A172 (cell line): ENCODE measurements at places on chromosomes 1 and 21.

DNA sequence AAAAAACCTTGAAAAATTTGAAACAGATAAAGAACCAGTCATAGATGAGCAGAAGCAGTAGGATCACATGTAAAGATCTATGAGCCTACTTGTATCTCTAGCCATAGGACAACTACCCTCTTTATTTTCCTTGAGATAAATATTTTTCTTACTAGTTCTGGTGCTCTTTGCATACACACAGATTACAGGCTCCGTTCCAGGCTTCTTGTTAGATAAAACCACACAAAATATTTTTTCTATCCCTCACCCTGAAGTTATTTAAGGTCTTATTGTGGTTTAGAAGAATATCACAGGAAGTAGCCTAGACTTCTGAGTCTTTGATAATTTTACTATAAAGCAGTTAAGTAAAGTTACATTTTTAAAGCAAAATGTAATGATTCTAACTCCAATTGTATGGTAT lies 512.2 kb downstream of the NEGR1 start:
- peak; percentile 4 for DNase-seq

GRCh38 chr1:159079525-159079924 lies 3.0 kb upstream of the AIM2 start:
- peak; percentile 3 for DNase-seq

GRCh38 chr1:48190881-48191280 lies 31.6 kb upstream of the SLC5A9 start:
- no peak for DNase-seq

DNA sequence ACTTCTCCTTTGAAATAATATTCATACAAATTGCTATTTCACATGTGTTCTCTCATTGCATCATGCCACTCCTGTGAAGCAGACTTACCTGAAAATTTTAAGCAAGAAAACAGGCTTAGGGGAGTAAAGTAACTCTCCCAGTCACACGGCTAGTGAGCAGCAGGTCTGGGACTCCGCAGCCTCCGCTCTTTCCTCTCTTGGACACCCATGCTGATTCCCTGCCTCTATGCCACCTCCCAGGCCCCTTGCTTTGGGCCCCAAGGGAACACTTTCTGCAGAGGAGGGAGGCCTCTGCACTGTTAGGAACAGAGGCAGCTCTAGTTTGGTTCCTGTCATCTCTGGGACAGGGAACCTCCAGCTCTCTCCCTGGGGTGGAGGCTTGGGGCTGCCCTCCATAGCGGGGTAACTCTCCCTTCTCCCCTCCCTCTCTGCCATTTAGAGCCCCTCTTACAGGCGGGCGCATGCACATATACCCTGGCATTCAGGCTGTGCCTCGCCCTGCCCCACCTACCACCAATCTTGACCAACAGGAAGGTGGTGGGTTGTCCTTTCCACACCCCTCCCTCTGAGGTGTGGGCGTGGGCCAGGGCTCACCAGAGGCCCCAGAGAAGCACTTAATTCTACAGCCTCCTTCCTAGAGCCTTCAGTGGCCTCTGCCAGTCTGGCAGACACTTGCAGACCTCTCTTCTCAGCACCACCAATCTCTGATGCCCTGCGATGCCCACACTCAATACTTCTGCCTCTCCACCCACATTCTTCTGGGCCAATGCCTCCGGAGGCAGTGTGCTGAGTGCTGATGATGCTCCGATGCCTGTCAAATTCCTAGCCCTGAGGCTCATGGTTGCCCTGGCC lies at the start of gene RXFP4:
Gene RXFP4, plus strand, starts transcription at position 646 of the 852 bp plus-strand sequence. Its CDS starts 72 bp downstream, at position 718.
- DNase-seq, result peak; percentile 87

DNA sequence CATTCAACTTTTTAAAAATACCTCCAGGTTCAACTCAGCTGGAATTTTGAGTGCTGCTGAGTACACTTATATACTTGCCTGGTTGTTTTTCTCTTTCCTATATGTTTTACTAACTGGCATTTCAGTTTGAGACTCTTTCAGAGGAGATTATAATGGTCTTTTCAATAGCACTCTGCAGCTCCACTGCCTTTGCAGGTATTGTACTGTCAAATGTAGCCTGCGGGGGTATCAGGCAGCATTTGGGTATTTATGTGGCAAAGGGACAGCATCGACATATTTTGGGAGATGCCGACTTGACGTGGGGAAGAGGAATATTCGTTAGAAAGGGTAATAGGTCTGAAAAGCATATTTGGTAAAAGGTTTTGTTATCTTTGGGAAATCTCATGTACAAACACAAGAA lies 11.1 kb upstream of the TGFBR3 start:
- no peak for DNase-seq

- peak; percentile 57 for DNase-seq
Measured at GRCh38 chr1:66436378-66437135, 97.4 kb upstream of the SGIP1 start.

GRCh38 chr1:227793948-227794816 lies 21.3 kb upstream of the PRSS38 start:
- DNase-seq, result peak; percentile 69

DNA sequence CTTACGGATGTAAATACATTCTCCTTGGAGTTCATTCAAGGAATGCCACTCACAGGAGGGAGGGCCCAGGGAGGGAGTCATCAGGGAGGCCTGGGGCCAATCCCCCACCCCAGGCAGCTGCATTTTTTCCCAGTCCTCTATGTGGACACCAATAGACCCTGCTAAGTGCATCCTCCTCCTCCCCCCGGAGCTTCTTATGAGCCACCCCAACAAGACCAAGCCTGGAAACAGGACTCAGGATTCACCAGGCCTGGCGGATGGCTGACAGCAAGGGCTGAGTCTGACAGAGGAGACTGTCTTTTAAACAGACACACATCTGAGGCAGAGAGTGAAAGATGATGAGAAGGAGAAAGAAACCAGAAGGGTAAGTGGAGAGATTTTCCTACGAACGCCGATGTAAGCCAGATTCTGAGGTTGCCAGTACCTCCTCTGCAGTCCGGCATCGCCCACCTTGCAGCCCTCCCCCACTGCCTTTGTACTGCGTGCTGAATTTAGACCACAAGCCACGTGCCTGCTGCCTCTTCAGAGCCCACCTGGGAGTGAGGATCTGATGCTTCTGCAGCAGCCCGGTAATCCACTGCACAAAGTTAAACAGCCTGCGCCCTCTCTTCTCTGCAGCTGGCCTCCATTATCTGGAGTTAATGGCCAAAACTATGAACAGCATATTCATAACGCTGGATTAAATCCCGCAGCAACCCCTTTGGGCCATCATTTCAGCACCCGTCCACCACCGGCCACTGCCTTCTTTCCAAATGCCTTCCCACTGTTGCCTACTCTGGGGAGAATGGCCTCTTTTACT lies 17.6 kb upstream of the SFPQ start:
- no peak for DNase-seq

- DNase-seq, result peak; percentile 57
Measured at GRCh38 chr1:172167796-172168596, 252.5 kb upstream of the C1orf105 start.

DNA sequence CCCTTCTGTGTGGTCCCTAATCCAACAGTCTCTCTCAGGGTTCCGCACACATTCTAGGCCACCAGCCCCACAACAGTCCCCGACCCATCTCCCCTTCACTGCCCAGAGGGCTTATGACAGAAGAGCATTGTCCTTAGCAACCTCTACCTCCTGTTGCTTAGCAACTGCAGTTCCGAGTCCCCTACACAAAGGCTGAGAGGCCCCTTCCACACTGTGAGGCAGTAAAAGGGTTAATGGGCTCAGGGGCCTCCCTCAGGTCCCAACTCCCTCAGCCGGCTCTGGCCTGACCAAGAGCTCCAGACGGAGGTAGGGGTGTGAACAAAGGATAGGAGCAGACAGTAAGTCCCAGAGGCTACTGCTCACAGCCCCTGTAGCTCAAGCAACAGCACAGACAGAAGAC lies 4.3 kb downstream of the IGSF9 start:
- no peak for DNase-seq

- DNase-seq, result no peak
Measured at GRCh38 chr1:245418077-245418476, 263.3 kb downstream of the KIF26B start.

- DNase-seq, result no peak
Measured at GRCh38 chr1:246549665-246550064, 16.4 kb downstream of the TFB2M start.

GRCh38 chr1:73611681-73612080 lies 586.3 kb downstream of the LRRIQ3 start:
- DNase-seq, result no peak

DNA sequence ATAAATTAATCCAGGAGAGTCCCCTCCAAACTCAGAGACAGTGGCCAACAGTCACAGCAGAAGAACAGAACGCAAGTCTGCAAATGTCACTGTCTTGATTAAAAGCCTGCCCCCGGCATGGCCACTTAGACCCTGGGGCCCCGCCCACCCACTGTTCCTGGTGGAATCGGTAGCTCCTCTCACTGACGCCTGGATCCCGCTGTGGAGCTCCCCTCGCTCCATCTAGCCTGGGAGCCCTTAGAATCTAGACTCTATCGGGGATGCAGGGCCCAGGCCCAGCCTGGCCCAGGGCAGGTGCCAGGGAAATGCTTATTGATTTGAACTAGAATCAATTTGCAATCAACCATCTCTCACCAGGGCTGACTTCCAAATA lies 21.4 kb upstream of the PLEKHG5 start:
- DNase-seq, result no peak

DNA sequence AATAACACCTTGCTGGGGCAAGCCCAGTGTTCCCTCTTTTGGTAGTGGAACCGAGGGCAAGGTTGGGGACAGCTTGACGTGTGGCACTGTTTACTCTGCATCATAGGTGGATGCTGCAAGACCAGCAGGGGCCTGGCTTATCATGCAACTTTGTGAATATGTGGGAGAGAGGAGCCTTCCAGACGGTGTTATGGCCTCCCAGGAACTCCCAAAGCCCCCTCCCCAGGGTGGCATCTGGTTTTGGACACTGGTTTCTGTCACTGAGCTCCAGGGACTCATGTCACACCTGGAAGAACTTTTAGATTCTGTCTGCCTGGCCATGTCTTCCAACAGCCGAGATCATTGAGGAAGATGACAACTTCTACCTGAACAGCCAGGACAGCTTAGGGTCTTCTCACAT lies 1.4 kb upstream of the TLR5 start:
- no peak for DNase-seq

- no peak for DNase-seq
Measured at GRCh38 chr1:86928819-86929218, 14.4 kb downstream of the HS2ST1 start.

DNA sequence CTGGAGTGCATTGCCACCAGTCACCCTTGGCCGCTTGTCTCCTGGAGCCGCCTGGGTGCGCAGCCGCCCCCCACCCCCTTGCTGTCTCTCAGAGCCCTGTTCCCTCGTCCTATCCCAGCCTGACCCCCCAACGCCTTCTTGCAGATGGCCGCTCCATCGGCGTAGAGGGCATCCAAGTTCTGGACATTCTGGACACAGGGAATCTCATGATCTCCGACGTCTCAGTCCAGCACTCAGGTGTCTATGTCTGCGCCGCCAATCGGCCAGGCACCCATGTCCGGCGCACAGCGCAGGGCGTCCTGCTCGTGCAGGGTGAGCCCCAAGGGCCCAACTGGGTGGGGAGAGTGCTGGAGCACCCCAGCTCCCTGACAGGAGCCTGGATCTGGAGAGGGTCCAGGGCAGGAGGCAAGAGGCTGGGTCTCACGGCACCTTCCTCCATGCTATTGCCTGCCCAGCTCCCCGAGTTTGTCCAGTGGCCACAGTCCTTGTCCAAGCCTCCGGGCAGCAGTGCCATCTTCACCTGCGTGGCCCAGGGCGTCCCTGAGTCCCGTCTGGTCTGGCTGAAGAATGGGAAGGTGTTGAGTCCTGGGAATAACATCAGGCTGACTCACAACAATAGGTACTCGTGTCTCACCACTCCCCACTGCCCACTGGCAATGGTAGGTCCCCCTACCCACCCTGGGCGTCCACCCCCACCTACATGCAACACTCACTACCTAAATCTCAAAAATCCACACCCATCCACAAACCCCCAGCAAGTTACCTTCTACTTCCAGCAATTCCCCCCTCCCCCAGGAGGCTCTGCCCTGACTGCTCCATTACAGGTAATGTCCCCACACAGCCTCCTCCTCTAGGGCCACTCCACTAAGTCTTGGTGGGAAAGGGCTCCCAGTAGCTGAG lies 24.6 kb downstream of the SLC27A3 start:
- DNase-seq, result no peak

DNA sequence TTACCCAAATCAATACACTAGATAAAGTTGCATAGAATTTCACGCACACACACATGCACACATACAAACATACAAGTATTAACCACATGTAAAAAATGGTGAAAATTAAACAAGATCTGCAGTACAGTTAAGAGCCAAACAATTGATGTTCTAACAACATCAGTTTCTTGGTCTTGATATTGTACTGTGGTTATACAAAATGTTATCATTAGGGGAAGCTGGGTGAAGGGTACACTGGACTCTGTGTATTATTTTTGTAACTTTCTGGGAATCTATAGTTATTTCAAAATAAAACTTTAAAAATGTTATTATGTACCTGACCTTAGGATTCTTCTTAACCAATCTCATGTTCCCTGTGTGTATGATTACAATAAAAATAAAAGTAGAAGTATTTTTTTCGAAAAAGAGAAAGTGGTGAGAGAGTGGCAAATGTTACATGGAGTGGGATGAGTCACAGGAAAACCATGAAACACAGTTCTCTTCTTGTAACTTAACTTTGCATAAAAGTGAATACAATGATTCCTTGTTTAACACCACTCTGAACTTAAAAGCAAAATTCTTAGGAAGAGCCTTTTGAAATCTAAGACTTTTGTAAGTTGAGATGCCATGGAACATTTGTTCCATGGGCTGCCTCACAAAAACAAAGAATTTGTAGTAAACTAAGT lies 101.6 kb upstream of the RUNX1 start:
- peak; percentile 76 for DNase-seq

DNA sequence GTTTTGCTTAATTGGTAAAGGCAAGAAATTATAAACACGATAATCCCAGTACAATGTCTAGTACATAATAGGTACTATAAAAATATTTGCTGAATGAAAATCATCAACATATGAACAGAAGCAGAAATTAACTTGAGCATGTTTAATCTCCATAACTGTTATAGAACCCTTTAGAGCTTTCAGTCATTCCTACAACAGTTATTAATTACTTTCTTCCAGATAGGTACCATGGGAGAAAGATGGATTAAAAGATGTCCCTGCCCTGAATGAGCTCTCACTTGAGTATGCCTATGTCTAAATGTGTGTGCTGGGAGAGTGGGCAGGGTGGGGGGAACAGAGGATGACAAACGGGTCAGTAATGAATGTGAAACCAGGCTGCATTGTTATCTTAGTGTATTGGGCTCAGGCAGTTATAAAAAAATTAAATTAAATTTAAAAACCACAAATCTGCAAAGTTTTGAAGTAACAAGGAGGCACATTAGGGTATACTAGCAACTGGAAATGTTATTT lies 2.4 kb downstream of the EPS15 start:
- DNase-seq, result no peak

- DNase-seq, result no peak
Measured at GRCh38 chr1:4638345-4638729, 16.1 kb upstream of the AJAP1 start.

GRCh38 chr1:203291201-203292096 lies 13.9 kb upstream of the BTG2 start:
- DNase-seq, result no peak

GRCh38 chr1:212608959-212609700 lies 569 bp downstream of the ATF3 start:
- DNase-seq, result peak; percentile 37

DNA sequence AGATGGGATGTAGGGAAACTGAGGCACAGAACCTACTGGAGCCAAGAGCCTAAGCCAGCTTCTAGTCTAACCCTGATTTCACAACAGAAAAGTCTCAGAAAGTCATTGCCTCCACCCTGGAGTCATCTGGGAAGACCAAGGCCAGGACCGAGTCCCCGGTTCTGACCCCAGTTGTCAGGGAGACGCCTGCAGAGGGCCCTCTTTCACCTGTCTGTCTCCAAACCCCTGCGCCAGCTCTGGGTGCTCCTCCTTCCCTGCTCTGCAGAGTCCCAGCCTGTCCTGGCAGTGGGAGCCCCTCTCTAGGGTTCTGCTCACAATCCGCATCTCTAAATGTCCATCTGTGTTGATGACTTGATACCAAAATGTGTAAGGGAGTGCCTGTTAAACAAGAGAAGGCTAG lies 149.7 kb downstream of the PGBD5 start:
- DNase-seq, result no peak
